ENCODE measurements at places on chromosomes 3 and 15. TPM values are rescaled to one million over a fixed set of nuclear protein-coding genes. Genes with fewer than 3 reads are reported as not detected.

DNA sequence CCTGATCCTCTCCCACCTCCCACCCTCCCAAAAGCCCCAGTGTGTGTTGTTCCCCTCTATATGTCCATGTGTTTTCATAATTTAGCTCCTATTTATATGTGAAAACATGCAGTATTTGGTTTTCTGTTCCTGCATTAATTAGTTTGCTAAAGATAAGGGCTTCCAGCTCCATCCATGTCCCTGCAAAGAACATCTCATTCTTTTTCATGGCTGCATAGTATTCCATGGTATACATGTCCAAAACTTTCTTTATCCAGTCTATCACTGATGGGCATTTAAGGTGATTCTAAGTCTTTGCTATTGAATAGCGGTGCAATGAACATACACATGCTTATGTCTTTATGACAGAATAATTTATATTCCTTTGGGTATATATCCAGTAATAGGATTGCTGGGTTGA is 53.4 kb downstream of the DCBLD2 start:
- DNase-seq = no peak
- H3K36me3 ChIP-seq = no peaks in the 10 kb centered on the region
- H3K4me3 ChIP-seq = no peak overlapping the region
- H3K27ac ChIP-seq = no peak overlapping the region
- no peaks in the 10 kb centered on the region for H3K27me3 ChIP-seq
- H3K4me1 ChIP-seq = no peaks in the 10 kb centered on the region

- no peaks in the 10 kb centered on the region for H3K27me3 ChIP-seq
- H3K4me1 ChIP-seq = no peaks in the 10 kb centered on the region
- no peak overlapping the region for H3K27ac ChIP-seq
- no peak for DNase-seq
Observed at GRCh38 chr3:190252080-190252479, 70.2 kb downstream of the CLDN1 start.

DNA sequence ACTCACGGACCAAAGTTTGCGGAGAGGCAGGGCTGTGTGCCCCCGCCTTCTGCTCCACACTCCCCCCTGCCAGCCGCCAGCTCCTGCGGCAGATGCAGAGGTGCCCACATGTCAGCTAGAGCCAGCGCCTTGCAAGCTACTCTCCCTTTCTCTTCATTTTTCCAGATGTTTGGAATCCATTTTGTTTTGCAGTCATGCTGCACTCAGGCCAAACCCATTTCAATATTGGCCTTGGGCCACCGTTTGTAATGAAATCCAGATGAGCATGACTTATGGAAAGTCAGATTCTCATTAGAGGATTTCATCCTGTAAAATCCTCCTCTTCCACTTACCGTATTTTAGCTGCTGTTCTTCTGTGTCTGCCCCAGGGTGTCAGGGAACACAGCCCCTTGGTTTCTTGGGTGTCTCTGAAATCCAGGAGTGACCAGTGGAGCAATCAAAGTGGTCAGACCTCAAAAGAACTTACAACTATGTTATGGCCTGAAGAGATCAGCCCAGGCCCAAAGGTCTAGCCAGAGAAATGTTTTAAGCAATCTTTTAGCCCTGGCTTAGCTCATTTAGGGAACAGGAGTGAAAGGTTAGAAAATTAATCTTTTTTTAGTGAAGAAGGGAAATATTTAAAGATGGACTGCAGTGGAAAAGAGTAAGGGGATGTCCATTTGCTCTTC is 65.8 kb downstream of the AAGAB start:
- DNase-seq = no peak
- peaks cover 8% of the 10 kb centered on the region for H3K36me3 ChIP-seq
- no peaks in the 10 kb centered on the region for H3K4me1 ChIP-seq
- H3K4me3 ChIP-seq = no peak overlapping the region
- no peaks in the 10 kb centered on the region for H3K27me3 ChIP-seq

- no peak for DNase-seq
- no peak overlapping the region for H3K27ac ChIP-seq
- no peak overlapping the region for H3K4me3 ChIP-seq
- no peaks in the 10 kb centered on the region for H3K36me3 ChIP-seq
- no peaks in the 10 kb centered on the region for H3K27me3 ChIP-seq
- H3K4me1 ChIP-seq = no peaks in the 10 kb centered on the region
Observed at GRCh38 chr15:65551183-65551582, 20.9 kb downstream of the HACD3 start.

- no peak overlapping the region for H3K27ac ChIP-seq
- H3K36me3 ChIP-seq = no peaks in the 10 kb centered on the region
- DNase-seq = no peak
- no peak overlapping the region for H3K4me3 ChIP-seq
Observed at GRCh38 chr15:76983590-76984375, 11.1 kb upstream of the PSTPIP1 start.

- no peaks in the 10 kb centered on the region for H3K4me1 ChIP-seq
- H3K4me3 ChIP-seq = no peak overlapping the region
- no peak for DNase-seq
- no peaks in the 10 kb centered on the region for H3K36me3 ChIP-seq
Observed at GRCh38 chr3:164550857-164551256, 527.4 kb downstream of the SI start.

PP2D1 gene
- not detected for total RNA-seq
